ENCODE measurements at places on chromosomes 2 and 18.
A peak's percentile ranks its signal among the peaks of the same experiment; 100 is the strongest.

DNA sequence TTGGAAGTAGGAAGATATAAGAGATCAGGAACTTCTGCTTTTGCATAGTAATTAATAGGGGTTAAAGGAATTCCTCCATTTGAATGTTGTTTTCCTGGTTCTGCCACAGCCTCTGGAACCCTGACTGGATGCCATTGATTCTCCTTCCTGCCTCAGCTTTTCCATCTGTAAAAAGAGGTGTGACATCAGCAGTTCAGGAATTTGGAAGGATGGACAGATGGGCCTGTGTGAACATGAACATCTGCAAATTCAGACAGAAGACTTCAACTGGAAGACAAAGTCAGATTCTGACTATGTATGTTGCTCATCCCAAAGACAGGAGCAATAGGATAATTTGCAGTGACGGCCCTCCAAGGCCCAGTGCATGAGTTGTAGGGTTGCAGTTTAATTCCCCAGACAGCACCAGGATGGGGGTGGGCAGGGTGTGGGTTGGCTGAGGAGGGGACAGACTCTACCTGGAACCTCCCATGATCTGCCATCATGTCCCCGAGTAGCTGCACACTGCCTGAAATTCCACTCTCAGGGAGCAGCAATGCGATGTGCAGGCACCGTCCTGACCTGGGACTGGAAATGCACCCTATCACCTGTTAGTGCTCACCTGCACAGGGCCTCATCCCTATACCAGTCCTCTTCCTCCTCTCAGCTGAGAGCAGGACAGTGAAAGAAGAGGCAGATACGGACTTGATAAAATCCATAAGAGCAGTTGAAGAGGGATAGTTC is 98.9 kb upstream of the EPAS1 start:
- DNase-seq = no peak

DNA sequence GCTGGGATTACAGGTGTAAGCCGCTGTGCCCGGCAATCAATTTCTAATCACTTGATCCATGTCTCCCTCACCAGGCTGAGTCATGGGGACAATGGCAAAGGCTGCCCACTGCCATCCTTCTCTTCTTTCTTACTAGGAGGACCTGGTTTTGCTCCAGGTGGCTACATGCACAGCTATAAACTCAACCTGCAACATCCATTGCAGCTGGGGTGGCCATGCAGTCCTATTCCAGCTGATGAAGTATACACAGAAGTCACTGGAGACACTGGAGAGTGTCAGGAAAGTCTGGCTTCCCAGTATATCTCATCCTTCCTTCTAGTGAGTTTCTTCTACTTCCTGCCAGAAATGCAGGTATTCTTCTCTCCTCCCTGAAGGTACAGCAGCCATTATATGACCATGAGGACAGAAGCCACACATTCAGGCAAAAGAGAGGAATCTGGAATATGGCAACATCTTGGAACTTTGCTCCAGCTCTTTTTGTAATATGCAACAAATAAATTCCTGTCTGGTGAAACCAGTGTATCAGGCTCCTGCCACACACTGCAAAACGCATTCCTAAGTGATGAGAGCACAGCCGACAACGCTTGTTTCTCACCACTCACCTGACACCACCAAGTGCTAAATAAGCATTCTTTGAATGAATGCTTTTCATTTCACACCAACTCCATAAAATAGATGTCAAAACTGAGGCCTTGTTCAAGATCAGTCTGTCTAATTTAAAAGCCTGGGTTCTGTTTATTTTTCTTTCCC is 32.3 kb downstream of the SCTR start:
- peak; percentile 74 for DNase-seq

- peak; percentile 23 for DNase-seq
Observed at GRCh38 chr2:232142049-232142448, 180.5 kb downstream of the DIS3L2 start.

- no peak for DNase-seq
Observed at GRCh38 chr2:60355849-60356261, 197.6 kb downstream of the BCL11A start.

DNA sequence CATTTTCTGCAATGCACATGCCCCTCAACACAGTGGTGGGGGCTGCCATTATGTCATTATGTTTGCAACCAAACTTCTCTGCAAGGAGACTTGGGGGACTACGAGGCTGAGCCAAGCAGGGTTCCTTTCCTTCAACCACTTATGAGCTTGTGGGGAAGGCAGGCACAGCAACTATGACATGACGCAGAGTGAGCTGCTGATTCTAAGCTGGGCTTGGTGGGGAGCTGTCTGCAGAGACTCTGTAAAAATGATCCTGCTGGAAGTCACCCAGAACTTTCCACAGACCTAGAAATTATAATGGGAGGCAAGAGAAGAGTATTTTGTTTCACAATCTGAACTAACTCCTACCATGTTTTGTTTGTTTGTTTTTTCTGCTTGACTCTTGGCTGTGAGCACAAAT is 55.6 kb downstream of the INPP5D start:
- no peak for DNase-seq
